ENCODE measurements at places on chromosomes 3 and 15.
A peak's percentile ranks its signal among the peaks of the same experiment; 100 is the strongest.

GRCh38 chr15:66654361-66654738 lies 47.7 kb upstream of the SMAD6 start:
- no peak for DNase-seq

DNA sequence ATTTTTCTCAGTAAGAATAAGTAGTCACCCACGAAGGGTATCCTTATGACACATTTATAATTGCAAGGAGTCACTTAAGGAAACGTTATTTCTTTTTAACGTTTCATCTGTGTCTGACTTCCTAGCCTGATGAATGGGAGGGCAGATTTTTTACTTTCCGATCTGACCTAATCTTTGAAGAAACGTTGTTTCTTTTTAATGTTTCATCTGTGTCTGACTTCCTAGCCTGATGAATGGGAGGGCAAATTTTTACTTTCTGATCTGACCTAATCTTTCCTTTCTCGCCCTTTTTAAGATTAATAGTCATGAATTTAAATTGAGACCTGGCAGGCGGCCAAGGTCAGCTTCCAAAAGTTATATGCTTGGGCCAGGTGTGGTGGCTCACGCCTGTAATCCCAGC lies 3.0 kb upstream of the KLHL6 start:
- DNase-seq = no peak

- DNase-seq = no peak
Measured at GRCh38 chr3:5071061-5071460, 51.0 kb upstream of the ARL8B start.

GRCh38 chr3:133754455-133754854 lies 8.3 kb downstream of the TF start:
- DNase-seq = no peak

- no peak for DNase-seq
Measured at GRCh38 chr3:150022381-150023238, 51.9 kb upstream of the PFN2 start.

- DNase-seq = no peak
Measured at GRCh38 chr3:123809597-123809996, 74.5 kb downstream of the MYLK start.

DNA sequence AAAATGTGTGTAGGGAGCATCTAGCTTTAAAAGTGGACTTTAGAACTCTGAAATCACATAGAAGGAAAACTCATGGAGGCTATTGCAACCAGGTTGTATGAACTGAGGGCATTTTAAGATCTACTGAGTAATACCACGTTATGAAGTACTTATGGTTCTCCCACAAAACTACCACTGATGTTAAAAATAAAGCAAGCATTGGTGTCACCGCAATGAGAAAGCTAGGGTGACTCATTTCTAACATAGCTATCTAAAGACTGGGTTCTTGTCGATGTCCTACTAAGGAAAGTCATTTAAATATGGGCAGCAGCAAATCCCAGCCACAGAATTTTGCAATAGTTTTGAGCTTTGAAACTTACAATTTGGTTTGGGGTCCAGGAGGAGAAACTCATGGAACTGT lies 584.8 kb downstream of the DIPK2A start:
- DNase-seq = no peak

DNA sequence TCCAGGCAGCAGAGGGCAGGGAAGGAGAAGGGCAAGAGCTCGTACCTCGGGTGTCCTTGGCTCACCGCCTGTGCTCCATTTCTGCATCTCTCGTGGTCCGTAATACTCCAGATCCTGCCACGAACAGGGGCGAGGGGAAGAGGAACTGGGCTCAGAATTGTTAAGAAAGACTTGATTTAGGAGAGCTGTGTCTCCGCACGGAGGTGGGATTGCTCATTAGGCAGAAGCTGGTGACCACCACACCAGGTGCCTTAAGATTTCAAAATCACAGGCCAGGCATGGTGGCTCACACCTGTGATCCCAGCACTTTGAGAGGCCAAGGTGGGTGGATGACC lies 37.2 kb upstream of the BDH1 start:
- DNase-seq = no peak

DNA sequence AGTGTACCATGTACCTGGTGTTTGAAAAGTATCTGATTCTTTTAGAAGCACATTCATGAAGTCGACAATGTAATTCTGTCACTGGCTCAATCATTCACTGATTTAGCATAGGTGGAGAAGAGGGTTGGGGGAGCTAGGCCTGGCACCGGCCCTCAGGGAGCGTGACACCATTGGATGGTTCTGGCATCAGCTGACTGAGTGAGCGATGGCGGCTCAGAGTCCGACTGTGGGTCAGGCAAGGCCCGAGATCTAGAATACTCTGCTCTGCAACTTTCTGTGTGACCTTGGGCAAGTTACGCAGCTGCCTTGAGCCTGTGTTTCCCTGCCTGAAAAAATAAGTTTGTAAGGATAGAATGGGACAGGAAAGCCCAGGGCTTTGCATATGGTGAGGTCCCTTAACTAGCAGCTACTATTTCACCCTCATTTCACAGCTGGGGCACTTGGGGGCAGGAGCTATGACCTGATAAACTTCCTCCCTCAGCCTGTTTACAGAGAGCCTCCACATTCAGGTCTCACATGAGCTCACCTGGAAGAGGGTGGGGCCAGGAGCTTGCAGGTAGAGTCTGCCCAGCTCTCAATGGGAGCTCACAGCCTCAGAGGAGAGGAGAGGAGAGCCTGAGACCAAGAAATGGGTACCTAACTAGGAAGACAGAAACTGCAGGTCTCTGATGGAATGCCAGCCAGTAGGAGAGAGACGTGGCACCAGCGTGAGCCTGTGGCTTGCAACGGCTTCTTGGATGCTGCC lies 153.7 kb upstream of the TLE3 start:
- DNase-seq = no peak

DNA sequence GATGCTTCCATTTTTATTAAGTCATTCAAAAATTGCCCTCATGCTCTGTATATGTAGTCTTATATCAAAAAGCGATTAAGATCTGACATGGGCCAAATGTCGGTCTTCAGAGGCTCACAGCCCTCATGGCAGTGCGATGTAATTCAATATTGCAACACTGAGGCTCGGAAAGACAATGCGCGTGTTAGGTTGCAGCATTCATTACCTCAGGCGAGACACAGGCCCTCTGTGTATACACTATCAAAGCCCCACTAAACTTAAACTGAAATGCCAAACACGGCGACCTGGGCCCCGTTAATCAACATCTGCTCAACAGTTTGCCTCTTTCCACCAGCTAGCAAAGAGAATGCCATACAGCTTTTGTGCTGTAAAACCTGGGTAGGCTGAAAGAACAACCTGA lies 413.4 kb downstream of the ERC2 start:
- DNase-seq = no peak

DNA sequence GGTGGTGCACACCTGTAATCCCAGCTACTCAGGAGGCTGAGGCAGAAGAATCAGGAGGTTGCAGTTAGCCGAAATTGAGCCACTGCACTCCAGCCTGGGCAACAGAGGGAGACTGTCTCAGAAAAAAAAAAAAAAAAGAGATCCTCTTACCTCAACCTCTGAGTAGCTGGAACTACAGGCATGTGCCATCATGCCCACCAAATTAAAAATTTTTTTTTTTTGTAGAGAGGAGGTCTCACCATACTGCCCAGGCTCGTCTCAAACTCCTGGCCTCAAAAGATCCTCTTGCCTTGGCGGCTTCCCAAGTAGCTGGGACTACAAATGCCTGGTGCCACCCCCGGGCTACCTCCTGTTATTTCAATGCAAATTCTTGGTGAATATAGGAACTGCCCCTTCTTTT lies 1.5 kb downstream of the UMPS start:
- DNase-seq = no peak

GRCh38 chr3:11494131-11494916 lies 149.4 kb downstream of the VGLL4 start:
- no peak for DNase-seq

DNA sequence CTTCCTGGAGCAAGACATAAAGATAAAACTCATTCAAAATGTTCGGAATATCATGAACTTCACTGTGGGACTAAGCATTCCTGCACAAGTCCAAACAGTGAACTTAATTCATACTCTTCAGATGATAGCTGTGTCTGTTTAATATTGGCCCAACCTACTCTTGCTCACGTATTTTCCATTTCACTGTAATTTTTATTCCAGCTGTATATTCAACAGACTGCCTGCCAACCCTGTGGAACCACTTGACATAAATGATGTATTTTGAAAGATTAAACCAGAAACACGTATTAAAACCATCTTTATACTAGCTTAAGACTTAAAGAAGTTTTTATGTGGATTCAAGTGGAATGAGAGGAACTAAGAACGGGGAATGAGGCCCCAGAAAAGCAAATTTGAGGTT lies 172.5 kb downstream of the TMEM108 start:
- no peak for DNase-seq

DNA sequence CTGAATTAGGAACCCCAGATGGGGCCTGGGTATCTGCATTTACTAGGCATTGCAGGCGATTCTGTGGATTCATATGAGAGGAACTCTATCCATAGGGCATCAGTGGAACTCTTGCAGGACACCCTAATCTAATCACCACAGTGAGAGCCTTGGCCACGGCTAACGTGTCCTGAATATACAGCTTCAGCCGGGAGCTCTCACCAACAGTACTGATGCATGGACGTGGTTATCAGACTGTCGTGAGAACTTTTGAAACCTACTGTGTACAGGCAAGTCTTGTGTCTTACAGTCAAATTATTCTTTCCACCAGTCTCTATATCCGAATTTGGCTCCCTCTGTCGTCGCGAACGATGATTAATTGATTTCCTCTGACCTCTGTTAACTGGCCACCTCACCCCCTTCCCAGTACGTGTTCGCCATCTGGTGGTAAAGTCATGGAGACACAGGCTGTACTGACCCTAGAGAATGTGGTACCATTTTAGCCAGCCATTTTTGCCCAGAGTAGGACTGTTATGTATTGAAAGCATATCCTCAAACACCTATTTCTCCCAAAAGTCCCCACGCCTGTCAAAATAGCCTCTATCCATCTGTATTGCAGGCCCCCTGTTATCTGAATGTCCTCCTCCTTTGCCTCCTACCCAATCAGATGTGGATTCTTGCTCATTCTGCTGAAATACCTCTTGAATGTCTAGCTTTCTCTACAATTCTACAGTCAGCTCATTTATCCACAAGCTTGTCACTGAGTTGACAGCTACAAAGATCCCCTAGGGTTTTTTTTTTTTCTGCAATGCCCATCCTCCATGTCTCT lies 39.7 kb downstream of the GLDN start:
- DNase-seq = peak; percentile 16

DNA sequence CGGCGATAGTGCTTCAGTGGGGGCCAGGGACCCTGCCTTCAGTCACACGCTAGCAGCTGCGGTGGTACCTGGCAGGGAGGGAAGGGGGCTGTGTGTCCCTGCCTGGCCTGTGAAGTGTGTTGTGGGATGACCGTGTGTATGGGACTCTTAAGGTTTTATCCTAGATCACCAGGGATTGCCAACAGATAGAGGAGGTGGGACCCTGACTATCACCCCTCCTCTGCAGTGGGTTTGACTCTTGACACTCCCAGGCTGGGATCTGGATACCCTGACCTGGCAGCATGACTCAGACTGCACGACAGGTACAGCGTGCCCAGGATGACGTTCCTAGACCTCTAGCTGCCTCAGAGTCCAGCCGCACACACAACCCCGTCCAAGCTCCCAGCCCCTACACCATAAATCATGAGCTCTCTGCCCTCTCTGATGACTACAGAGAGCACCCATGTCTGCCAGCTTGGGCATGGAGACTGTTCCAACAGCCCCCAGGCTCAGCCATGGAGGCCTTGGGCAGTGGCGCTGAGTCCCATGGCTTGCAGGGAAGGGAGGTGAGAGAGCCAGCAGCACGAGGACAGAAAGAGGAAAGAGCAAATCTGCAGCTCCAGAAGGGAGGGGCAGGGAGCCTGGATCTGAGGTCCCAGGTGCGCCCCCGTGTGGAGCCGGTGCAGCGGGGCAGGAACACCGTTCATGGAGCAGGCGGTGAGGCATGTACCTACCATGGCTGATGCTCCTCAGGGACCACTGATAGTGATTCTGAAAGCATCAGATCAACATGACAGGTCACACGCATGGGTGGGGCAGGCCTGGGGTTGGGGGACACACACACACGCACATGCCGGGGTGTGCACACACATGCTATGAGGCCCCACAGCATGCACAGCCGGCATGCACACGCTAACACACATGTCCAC lies 71.0 kb downstream of the ADAMTS7 start:
- DNase-seq = peak; percentile 19

DNA sequence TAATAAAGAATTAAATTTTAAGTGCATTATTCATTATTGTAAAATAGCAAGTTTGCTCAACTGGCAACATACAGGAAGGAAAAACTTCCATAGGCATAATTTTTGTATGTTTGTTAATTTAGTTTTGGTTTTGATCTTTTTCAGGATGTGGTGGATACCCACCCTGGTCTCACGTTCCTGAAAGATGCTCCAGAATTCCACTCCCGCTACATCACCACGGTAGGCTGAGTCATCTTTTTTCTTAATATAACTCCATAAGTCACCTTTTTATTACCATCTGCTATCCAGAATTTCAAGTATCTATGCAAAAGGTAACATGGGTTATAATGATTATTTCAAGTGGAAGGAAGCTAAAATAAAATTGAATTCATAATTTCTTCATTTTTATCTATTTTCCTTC lies 104.8 kb downstream of the PPP2R3A start:
- no peak for DNase-seq

GRCh38 chr3:25214034-25214433 lies 214.0 kb upstream of the RARB start:
- DNase-seq = no peak

DNA sequence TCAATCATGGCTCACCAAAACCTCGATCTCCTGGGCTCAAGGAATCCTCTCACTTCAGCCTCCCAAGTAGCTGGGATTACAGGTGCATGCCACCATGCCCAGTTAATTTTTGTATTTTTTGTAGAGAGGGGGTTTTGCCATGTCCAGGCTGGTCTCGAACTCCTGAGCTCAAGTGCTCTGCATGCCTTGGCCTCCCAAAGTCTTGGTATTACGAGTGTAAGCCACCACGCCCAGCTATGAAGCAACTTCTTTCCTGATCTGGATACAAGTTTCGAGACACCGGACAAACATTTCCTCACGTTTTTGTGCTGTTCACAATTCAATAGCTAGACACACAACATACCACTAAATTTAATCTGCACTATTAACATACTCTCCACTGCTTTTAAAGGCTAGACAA lies 3.4 kb upstream of the SYNM start:
- DNase-seq = no peak

DNA sequence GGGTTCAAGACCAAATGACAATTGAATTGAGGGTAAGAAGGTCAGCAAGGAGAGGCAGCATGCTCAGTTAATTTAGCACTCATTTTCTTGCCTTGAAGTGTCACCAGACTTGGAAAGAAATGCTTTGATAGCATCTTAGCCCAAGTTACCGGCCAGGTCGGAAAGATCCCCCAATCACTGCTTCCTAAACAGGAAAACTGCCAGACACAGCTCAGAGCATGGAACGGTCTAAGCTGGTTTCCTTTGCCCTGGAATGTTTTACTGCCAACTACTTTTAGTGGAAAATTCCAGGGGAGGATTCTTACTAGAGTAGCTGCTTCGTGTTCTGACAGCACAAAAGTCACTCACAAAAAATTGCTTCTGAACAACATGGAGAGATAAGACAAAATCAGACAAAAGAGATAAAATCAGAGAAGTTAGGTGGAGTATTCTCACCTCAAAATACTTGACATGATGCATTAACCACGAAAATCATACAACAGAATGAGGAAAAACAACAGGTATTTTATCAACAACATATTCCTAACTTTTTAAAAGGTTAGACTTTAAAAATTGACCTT lies 65.5 kb downstream of the CCR4 start:
- DNase-seq = no peak

Measured in CD4-positive, alpha-beta T cell treated with Interleukin-15 for 4 hours (primary cell).